ENCODE measurements at places on chromosomes 6 and 20.

GRCh38 chr6:15290962-15291704 lies 45.3 kb downstream of the JARID2 start:
- DNase-seq = no peak

DNA sequence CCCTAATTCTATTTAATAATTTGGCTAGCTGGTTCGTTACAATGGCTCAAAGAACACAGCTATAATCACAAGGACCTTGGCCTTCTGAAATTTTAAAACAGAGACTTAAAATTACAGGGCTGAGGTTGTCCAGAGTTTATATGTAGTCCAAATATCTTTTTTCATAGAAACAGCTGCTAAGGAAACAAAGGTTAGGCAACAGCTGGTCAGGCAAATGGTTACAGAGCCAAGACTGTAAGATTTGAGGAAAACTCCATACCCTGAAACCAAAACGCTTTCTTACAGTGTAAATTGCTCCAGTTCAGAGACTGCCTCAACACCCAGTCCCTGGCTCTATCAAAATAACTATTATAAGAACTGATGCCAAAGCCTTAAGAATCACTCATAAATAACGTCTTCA lies 9.7 kb upstream of the ARHGAP18 start:
- no peak for DNase-seq

- no peak for DNase-seq
Observed at GRCh38 chr20:59775687-59776055, 157.8 kb downstream of the SYCP2 start.

DNA sequence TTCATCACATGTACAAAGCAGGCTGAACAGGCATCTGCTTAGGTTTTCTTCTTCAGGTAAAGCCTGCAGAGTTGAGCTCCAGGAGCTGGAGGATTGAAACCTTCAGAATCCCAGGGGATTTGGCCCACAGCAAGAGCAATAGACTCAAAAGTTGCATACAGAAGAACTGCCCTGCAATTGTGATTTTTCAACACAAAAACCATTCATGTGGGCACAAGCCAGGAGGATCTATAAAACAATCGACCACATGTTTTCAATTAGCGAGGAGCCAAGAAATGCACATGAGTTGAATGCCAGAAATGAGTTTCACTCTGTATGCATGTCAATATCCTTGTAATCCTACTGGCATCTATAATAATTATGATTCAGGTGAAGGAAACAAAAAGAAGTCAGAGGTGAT lies 576.4 kb downstream of the HDGFL1 start:
- no peak for DNase-seq

DNA sequence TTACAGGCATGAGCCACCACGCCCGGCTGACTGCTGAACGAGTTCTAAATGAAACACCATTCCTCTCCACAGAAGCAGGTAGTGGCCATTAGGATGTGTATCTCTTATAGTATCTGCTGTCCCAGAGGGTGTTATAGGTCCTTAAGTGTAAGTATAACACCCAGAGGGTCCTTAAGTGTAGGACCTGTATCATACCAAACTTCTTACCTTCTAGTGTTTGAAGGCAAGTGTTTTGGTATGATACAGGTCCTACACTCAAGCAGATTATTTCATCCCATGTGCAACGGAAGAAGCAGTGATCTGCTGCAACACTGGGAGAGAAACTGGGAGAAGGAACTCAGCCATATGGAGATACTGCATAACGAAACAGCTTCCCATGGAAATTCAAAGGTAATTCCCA lies 17.4 kb downstream of the BMP7 start:
- no peak for DNase-seq

DNA sequence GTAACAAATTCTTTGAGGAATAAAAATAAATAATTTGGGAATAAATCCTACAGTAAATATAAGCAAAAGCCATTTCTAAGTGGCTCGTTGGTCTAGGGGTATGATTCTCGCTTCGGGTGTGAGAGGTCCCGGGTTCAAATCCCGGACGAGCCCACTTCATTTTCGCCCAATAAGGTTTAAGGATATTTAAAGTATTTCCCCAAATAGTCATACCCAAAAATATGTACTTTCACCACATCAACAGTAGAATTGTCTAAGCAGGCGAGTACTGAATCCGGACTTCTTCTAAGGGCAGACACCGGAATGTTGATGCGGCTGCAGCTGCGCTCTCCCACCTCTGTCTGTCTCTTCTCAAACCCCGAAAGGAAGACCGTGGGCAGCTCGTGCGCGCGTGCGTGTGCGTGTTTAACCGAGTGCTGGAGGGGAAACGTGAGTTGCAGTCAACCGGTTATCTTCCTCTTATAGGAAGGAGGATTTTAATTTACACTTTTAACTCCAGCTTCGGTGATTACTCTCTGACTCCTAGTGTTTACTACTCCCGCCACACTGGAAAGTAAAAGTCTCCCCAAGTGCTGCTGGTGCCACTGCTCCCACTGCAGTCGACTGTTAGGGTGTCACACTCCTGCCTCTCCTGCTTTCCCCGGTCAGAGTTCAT lies 155.7 kb upstream of the PRSS16 start:
- DNase-seq = no peak

- peak; percentile 51 for DNase-seq
Observed at GRCh38 chr6:27867051-27867944, 44.9 kb downstream of the OR2B2 start.

DNA sequence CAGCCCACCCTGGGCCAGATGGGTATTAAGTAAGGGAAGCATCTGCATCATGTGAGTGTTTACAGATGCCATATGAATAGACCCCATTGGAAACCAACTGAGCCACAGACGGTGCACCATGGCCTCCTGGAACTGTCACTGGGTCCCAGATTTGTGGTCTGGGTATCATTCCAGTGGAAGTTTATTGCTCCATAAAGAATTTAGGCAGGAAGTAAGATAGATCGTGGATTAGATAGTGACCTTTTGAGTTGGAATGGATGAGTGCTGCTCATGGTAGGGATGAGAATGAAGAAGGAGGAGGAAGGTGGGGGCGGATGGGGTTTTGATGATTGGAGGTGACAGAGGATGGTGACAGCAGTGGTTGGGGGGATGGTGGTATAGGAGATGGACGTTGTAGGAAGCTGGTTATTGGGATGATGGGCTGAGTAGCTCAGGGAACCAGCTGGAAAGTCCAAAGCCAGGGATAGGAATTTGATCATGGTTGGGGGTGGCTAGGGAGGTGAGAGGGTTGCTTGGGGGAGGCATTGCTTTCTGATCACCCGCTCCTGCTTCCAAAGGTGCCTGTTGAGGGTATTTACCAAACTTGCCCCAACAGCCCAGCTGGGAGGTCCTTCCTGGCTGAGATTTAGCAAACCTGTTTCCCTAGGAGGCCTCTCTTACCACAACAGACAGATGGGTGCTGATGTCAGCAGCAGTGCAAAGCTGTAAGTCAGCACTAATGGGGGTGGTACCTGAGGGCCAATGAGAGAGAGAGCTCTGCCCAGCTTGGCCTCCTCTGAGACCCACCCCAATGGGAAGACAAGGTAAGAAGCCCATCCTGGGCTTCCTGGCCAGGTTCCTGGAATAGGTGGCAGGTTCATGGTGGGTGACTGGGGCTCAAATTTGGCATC lies 78.0 kb downstream of the VEGFA start:
- DNase-seq = no peak

DNA sequence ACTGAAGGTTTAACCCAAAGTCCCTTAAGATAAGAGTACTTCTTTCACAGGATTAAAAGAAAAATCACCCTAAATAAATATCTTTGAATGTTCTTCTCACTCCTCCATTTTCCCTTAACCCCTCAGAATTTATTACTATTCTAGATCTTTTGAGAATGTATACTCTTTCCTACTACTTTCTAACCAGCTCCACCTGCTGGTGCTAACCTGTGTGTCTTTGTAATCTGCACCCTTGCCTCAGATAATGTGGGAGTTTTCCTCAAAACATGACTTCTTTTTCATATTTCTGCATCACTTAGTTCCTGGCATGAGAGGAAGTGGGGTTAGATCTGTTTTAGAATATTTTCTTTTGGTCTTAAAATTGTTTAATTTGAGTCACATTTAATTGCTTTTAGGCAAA lies 394.2 kb downstream of the BMP2 start:
- no peak for DNase-seq

DNA sequence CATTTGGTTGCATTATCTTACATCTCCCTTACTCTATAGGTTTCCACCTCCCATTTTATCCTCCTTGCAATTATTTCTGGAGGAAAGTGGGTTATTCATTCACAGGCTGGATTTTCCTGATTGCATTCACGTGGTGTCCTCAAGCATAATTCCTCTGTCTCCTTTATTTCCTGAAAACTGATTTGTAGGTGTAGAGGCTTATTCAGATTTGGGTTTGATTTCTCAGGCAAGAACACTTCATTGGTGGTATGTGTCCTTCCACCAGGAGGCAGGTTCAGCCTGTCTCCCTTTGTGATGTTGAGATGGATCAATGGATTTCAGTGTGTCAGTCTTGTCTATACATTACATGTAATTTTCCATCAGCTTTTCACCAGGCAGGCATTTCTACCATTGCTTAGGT lies 17.3 kb downstream of the DNPH1 start:
- DNase-seq = no peak

DNA sequence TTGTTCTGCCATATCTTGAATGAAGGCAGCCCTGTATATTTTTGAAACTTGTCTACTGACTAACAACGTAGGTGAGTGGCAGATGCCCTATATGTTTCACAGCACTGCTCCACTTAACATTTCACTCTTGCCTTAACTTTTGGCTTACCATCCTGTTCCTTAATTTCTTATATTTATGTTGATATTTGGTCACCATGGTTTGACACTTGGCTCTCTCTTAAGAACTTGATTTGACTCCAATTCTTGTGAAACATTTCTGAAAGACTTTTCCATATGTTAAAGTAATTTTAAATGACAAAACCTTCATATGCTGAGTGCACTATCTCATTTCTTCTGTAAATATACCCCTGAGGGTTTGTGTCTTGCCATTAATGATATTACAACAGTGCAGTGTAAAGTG lies 434.3 kb upstream of the IMPG1 start:
- no peak for DNase-seq

GRCh38 chr6:162525181-162525580 lies 202.4 kb downstream of the PRKN start:
- DNase-seq = no peak

- no peak for DNase-seq
Observed at GRCh38 chr6:25794784-25795183, 37.1 kb downstream of the SLC17A1 start.

- no peak for DNase-seq
Observed at GRCh38 chr6:147640606-147641005, 132.1 kb downstream of the SAMD5 start.

DNA sequence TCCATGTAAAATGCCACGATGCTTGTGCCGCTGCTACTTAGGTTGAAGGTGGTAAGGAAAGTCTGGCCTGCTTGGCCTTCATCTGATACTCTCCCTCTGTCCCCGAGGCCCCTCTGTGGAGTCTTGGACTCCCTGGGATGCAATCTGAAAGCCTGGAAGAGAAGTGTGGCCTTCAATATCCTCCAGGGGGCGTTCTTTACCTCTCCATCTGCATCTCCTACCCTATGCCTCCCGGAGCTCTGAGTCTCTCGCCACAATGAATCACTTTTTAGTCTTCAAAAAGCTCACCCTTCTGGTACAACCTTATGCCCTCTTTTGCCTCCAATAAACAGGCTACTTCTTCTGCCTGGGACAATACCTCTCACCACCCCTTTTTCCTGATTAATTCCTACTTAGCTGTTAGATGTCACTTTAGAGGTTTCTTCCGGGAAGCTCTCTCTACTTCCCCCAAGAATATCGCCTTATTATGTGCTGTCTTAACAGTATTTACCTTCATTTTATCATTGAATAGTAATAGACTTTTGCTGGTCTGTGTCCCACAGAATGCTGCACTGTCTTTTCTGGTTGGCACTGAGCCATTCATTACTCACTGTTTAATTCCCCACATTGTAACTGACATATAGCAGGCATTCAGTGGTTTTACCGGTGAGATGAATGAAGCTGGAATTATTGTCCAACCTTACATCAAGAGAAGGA lies 13.9 kb upstream of the ATG5 start:
- no peak for DNase-seq

DNA sequence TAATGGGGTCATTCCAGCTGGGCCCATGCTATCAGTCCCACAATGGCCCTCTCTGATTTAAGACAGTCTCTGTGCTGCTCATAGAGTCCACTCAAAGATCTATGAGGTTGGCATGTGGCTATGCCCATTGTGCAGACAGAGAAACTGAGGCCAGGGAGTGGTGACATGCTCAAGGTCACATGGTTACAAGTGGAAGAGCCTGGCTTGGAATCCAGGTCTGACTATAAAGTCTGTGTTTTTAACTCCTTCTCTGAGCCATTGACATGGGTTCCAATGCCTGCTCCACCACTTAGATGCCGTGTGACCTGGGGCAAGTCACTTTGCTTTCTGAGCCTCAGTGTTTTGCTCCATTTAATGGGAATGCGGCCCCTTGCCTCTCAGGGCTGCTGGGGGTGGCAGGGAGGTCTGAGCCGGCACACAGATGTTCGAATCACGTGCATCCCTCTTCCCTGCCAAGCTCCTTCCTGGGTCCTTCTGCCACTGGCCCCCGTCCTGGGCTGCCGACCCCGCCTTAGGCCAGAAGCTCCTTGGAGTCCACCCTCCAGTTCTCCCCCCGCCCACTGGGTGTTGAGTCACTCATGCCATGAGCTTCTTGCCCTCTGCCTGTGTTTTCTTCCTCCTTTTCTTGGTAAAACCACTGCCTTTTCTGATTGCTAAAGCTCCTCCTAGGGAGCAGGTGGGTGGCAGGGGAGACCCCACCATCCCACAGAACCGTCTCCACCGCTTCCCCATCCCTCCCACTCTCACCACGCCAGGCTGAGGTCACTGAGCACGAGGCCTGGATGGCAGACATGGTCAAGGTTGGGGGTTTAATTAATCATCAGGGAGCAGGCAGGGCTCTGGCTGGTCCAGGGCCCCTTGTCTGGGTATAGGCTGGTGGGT lies 35.7 kb downstream of the CEBPB start:
- DNase-seq = no peak

- no peak for DNase-seq
Observed at GRCh38 chr20:10622657-10623418, 51.0 kb downstream of the JAG1 start.

- no peak for DNase-seq
Observed at GRCh38 chr20:44646023-44646640, 5.4 kb downstream of the ADA start.

DNA sequence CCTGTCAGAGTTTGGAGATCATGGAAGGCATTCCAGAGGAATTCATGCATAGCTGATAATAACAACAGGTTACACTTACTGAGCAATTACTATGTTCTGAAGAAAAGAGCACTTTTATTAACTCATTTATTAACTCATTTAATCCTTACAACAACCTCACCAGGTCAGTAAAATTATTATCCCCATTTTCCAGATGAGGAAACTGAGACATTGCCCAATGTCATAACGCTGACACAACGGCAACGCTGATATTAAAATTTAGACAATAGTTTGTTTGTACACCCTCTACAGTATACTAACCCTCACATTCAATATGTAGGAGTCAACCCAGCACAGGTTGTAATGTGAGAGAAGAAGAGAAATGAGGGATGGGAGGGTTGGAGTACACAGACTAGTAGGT lies 105.0 kb downstream of the RNGTT start:
- no peak for DNase-seq

DNA sequence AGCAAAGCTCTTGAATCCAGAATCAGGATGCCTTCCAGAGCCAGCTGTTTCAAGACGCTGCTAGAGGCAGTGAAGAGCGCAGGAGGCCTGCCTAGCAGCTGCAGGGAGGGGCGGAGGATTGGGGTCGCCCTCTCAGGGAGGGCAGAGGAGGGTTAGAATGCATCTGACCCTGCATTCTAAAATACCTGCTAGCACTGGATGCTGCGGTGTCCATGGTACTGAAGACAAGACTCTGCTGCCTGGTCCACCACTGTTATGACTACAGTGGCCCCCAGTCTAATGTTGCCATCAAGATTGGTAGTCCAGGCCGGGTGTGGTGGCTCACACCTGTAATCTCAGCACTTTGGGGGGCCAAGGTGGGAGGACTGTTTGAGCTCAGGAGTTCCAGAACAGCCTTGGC lies 193.7 kb upstream of the PROKR2 start:
- no peak for DNase-seq
